ENCODE measurements at places on chromosomes 16 and 17.

DNA sequence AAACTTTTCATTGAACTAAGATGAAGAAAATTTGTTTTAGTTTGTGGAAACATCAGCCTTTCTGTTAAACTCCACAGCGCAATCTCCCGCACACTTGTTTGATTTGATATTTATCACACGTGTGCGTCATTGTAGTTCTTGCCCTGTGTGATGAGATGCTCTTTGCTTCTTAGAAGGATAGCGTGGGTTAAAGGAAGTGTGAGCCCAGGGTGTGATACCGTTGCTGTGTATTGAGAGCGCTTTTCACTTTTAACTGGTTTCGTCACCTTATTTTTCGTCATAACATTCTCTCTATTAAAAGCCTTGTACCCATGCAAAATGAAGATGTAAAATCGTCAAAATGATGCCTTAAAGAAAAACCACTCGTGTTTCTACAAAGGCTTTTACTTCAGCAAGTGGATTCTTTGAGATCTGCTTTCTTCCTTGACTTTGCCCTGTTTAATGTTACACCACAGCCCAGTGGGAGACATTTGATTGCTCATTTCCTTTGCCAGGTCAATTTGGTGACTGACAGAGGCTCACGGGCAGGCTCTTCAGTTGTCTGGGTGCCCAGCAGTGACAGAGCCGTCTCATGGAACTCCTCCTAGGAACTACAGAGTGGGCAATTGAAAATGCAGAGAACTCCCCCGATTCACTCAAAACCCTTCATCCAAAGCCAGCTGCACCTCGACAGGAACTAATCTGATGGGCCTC is 61.1 kb downstream of the RPA1 start:
- no peak for DNase-seq

- no peak for DNase-seq
These were observed 4.1 kb downstream of the AOC3 start for GRCh38 chr17:42855048-42855596.

GRCh38 chr16:2713985-2714774 is 5.8 kb downstream of the PRSS27 start:
- no peak for DNase-seq

GRCh38 chr17:78173097-78173715 is 4.8 kb downstream of the SYNGR2 start:
- no peak for DNase-seq

DNA sequence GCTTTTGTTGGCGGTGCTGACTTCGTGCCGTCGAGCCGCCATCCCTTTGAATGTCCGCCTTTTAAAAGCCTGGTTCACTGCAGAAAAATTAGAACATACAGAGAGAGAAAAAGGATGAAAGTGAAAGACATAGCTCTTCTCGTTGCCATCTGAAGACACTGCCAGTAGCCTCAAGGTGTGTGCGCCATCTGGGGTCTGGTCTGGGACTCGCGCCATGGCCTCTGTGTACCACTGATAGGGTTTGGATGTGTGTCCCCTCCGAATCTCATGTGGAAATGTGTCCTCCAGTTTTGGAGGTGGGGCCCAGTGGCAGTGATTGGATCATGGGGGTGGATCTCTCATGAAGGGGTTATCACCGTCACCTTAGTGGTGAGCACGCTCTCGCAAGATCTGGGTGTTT is 15.5 kb downstream of the GSE1 start:
- no peak for DNase-seq

DNA sequence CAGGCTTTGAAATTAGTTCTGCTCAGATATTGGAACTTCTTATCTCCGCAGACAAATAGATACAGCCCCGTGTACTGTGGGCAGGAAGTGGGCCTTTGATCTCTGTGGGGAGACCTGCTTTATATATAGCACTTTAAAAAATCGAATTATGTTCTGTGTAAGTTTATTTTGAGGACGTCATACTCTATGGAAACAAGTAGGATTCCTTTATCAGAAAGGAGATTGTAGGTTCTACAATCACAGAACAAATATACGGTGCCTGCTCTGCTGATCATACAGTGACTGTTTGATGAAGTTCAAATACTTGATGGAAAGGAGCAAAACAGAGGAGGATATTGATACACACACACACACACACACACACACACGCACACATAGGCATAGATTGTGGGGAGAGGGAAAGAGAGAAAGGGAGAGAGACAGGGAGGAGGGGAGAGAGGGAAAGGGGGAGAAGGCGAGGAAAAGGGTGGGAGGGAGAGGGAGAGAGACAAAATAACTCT is 14.7 kb upstream of the TMEM220 start:
- DNase-seq = no peak

- DNase-seq = no peak
These were observed 694 bp upstream of the TBCD start for GRCh38 chr17:82751171-82751570.

DNA sequence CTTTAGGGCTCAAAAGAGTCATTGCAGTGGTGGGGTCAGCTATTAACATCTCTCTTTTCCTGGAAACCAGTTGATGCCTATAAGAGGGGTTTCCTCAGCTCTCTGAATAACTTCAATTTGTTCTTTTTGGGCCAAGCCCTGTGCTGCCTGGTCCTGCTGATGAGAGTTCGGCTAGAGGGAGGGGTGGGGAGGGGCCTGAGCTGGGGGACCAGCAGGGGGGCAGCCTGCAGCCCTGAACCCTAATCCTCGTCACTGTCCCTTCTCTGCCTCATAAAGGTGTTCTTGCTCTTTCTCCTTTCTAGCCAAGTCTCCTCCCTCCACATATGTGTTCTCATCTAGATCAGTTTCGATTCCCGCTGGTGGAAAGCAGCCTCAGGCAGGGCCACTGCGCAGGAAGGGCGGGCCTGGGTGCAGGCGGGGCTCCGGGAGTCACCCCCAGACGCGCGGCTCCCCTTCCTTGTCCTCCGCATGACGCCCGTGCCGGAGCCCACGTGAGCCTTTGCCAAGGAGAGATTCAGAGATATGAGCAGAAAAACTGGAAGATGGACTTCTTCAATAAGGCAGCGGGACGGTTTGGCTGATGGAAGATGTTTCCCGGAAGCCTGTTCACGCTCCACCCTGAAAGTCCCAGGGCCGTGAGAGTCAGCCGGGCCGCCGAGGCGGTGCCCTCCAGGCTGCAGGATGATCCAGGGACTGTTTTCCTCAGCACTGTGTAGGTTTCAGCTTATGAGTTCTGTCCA is 15.0 kb upstream of the RHOT1 start:
- DNase-seq = peak; percentile 85

DNA sequence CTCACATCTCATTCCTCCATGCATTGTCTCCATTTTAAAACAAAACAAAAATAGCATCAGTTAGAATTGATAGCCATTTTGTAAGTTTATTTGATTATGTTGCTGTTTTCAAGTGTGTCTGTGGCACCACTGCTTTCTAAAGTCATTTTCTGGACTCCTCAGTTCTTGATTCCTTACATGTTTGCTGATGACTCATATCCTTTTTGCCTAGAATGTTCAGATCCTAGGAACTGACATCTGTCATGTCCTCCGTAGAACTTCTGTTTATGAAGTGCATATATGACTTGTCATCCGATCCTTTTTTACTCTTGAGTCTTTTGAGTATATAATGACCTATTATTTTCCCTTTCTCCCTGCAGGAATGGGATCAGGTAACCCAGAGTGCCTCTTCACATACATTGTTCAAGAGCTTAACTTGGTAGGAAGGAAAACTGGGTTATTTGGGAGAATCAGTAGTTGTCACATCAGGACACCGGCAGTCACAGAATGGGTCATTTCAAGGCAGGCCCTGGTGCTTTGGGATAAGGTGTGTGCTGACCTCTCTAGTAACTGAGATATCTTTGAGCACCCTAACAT is 69.2 kb downstream of the MAP2K4 start:
- DNase-seq = no peak

DNA sequence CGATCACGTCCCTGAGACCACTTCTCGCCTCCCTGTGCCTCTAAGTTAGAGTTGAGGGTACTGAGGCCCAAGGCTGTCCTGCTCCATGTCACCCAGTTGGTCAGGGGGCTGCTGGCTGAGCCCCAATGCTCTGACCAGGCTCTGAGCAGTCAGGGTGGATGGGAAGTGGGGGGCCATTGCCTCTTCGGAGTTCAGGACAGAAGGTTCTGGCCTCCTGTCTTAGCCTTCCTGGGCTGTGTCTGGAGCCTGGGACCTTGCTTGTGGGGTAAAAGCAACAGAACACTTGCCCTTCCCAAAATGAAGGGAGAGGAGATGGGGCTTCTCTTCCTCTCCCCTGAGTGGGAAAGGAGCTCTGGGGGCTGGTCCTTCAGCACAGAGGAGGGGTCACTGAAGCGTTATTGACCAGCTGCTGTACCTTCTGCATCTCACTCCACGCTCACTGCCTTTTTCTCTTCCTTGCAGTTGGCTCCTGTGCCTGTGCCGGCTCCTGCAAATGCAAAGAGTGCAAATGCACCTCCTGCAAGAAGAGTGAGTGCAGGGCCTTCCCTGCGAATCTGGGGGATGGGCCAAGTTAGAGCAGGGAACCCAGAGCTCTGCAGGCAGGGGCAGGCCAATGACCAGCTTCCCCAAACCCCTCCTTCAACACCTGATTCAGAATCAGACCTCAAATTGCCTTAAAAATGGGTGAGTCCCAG is 580 bp downstream of the MT1X start:
- no peak for DNase-seq

DNA sequence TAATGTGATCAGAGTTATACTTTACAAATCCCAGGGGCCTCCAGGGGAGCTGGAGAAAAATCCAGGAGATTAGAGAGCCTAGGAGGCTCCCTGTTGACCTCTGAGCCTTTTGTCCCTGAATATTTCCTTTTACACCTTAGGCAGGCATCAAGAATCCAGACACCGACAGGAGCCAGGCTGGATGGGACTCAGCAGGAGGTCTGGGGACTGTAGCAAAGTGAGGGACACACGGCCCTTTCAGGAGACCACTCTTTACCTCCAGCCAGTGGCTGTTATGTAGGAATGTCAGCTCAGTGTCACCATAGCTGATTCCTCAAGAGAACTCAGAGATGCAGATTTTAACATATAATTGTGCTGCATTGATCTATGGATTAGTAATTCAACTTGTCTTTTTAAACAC is 198.4 kb downstream of the SHISA9 start:
- DNase-seq = no peak

GRCh38 chr17:35998018-35998545 is 3.3 kb downstream of the CCL15 start:
- no peak for DNase-seq

DNA sequence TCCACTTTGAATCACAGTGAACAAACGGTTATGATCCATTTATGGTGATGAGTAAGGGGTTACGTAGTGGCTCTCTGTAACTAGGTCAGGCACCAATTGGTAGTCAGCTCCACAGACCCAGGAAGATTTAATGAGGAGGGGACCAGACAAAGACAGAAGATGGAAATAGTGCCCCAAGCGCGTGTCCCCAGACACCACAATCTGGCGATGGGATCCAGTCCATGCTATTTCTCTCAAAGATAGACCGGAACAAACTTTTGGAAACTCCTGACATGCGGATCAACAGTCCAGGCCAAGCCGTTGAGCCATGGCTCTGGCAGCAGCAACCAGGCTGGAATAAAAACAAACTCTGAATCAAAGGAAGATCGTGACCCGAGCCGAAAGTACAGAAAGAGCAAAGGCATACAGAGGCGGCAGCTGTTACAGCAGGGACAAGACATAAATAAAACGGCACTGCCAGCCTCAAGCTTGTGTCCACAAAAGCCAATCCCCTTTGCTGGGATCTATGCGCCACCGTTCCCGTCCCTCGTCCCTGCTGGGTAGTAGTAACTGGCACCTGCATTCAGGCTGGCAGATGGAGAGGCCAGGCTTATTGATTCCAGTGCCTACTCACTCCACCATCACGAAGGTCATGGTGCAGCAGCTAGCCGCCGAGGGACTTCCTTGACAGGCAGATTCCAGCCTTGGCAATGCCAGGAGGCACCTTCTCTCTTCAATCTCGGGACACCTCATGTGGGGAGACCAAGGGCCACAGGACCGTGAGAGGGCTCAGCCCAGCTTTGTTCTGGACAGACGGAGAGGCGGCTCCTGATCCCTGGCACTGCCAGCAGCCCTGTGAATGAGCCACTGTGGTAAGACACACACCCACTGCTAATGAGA is 50.2 kb downstream of the CDH11 start:
- peak; percentile 89 for DNase-seq

DNA sequence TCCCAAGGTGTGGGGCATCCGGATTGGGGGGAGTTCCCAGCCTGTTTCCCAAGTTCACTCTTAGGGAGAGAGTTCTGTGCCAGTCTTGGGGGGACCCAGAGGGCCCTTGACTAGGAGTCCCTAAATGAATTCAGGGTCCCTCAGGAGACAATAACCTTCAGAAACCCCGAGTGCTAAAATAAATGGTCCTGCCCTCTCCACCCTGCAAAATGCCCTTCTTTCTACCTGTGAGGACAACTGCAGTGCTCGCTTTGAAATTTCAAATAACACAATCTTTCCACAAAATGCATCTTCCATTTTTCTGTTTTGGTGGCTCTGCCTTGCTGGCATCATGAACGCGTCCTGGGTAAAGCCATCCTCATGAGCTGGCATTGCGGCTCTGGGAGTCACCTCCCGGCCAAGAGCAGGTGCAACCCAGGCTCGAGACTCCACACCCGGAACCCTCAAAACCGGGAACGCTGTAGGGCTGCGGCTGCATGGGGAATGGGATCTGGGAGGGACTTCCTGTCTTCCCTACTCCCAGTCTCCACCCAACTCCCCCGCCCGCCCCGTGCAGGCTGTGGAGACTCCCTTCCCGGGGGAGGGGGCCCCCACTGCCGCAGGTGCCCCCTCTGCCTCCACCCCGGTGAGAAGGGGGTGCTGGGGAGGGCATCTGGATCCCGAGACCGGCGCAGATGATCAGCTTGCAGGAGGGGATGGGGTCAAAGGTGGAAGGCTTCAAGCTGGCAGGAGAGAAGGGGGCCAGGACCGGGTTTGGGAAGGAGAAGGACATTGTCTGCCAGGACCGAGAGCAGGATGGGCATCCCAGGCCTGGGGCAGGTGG is at the start of gene ZNF205:
ZNF205 (plus strand) TSS at position 529 of the 823 bp plus-strand sequence. CDS start 845 bp downstream, outside the sequence.
- peak; percentile 83 for DNase-seq

- no peak for DNase-seq
These were observed 12.8 kb upstream of the ADCY7 start for GRCh38 chr16:50253514-50253910.

- DNase-seq = no peak
These were observed 59.3 kb downstream of the CENPV start for GRCh38 chr17:16293931-16294330.

GRCh38 chr16:1141191-1141590 is 11.7 kb upstream of the CACNA1H start:
- no peak for DNase-seq

DNA sequence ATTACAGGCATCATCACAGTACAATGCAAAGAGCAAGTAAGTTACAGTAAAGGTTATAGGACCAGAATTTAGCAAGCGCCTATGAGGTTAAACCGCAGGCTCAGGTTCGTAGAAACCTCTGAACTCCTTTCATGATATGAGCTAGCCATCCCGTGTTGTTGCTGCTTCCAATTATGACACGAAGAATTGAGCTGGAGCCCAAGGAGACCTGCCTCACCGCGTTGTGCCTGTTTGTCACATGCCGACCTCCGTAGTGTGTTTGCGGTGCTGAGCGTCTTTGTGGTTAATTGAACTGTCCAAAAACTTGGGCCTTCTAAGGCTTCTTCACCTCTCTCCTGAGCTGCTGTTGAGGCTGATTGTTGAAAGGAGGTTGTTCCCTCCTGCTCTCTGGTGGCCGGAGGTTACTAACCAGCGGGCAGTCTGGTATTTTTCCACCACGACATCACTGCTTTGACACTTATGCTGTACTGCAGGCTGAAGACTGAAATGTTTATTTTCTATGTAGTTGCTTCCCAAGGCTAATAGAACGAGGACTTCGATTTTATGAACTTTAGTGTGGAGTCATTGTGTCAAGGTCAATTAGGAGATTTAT is 67.5 kb downstream of the SEC14L1 start:
- peak; percentile 88 for DNase-seq

All from Ammon's horn (tissue), 1 donor.